NCI-H2029 treated with DMSO at 0.1 percent for 48 hours (cell line): ENCODE measurements at places on chromosomes 4 and X.

DNA sequence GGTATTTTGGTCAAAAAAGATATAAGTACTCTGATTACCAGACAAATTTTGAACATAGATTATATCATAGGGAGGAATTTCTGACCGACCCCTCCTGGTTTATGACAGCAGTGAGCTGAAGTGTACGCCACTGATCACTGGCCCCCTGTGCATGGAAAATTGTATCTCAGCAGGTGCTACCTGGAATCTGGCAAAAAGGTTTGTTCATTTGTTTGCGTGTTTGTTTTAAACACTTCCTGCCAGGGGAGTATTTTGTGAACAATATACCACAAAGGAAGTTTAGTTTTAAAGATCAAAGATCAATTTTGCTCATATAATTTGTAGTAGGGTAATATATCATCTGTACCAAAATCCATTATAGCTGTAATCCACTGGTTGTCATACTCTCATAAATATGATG lies 219.7 kb upstream of the TENM3 start:
- peak; percentile 56 for DNase-seq

GRCh38 chrX:144616317-144616716 lies 631.0 kb upstream of the SPANXN1 start:
- no peak for DNase-seq

DNA sequence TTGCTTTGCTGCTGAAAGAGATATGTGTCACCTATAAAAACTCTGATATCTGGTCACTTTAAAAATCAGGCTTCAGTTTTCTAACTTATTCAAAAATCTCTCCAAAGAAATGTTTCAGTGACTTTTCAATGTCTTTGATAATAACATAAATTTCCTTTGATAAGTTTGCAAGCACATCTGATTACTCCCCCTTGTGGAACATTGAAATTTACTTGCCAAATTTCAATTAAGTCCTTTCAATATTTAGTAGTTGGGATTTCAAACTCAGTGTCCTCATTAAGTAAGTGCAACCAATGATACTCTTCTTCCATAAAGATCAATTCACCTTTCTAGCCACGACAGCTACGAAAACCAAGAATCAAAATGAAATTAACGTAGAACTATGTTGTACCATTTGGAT lies 151.3 kb upstream of the FAM47C start:
- DNase-seq, result no peak

DNA sequence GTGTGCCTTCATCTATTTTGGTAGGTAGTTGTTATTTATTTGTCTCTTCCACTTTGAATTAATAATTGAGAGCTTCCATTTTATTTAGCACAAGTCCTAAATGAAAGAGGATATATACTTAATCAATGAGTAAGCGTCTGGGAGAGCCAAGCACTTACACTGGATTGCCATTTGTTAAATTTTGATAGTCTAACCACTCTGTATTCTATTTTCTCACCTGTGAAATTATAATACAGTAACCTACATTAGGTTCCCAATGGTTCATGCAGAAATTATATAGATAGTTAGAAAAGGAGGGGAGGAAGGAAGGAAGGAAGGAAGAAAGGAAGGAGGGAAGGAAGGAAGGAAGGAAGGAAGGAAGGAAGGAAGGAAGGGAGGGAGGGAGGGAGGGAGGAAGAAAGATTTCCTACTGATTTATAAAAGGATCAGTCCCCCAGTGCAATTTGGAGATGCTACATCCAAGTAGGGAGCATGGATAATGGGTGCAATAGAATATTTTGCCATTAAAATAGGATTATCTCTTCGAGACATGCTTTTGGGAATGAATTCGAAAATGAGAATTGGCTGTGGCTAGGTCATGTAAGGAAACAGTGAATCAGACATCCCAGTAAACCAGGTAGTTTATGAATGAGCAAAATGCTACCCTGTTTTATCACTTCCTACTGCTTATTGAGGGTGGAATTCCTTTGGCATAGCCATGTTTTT lies 239.8 kb downstream of the PCDH7 start:
- no peak for DNase-seq

DNA sequence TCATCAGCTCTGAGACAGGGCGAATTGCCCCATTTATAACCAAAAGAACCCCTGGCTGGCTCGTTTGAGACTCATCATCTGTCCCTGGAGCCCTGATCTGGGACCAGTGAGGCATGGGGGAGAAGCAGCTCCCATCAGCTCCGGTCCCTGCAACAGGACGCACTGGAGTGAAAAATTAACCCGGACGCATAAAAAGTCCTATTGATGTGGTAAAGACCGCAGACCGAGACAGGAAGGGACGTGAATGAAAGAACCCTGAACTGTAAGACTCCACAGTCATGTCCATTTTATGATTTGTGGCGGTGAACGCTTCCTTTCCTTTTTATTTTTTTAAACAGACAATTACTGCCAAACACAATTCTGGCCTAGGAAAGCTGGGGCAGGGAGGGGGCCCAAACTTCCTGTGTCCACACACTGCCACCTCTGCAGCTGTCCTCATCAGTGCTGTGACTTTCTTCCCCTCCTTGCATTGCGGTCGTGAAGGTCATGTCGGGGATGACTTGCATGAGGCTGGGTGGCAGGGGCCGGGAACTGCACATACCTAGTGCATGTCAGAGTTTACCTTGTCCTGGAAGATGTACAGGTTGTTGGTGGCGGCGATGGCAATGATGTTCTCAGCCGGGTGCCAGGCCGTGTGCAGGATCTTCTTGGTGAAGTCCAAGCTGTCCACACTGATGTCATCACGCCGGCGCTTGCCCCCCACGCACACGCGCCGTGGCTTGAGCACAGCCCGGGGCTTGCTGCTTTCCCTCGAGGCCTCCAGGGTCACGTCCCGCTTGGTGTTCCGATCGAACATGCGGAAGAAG lies 53.3 kb downstream of the WFS1 start:
- no peak for DNase-seq

DNA sequence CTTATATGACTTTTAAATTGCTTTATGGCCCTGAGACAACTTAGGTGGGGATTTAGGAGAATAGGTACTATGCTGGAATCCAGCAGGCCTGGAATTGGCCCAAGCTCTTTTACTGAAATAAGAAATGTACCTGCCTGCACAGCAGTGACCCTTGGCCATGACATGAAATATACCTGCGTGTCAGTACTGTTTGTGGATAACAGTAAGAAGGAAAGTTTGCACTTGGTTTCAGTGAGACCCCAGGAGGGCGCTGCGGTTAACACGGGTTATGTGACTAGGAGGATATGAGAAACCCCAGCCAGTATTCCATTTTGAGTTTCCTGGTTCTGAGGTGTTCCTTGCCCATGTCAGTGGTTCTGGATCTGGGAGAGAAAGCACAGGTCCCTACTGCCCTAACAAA lies 5.3 kb downstream of the MTM1 start:
- no peak for DNase-seq

DNA sequence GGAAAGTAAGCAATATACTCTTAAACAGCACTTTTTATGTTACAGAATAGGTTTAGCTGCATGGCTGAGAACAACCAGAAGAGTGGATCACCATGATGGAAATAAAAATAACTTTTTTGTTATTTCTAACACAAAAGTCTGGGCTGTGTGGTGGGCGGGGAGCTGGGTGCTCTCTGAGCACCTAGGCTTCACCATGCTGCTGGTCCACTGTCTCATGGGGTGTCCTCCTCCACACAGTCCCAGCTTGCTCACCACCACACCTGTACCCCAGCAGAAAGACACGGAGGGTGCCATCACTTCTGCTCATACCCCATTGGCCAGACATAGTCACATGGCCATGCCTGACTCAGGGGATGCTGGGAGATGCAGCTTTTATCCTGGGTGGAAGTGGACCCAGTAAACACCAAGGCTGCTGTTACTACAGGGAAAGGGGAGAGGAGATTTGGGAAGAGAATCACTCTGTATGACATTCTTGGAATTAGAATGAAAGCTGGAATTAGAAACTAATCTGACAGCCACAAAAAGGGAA lies 45.0 kb downstream of the CPZ start:
- DNase-seq, result no peak

- DNase-seq, result no peak
Measured at GRCh38 chrX:3415011-3415410, 68.6 kb upstream of the MXRA5 start.

GRCh38 chrX:45571453-45571852 lies 370.8 kb upstream of the DIPK2B start:
- no peak for DNase-seq

DNA sequence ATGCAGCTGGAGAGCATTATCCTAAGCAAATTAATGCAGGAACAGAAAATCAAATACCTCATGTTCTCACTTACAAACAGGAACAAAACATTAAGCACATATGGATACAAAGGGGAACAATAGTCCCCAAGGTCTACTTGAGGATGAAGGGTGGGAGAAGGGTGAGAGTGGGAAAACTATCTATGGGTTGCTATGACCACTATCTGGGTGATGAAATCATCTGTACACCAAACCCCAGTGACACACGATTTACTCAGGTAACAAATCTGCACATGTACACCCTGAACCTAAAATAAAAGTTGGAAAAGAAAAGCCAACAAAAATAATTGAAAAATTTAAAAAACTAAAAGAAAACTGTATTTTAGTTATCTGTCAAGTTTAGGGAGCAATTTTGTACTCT lies 5.9 kb downstream of the HPGD start:
- DNase-seq, result no peak

DNA sequence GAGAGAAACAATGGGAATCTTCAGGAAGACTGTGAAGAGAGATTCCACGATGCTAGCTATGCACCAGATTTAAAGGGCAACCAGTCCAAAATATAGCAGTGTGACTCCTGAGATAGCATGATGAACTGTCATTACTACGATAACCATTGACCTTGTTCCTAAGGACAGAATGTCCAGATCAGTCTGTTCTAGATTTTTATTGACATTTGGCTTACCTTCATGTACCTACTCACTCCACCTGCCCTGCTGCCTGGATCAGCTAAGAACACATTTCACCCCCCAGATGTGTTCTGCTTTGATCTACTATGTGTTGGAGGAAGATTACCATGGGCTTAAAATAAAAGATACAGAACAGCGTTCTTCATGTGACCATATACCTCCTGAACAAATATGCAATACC lies 50.1 kb downstream of the ELF2 start:
- no peak for DNase-seq

DNA sequence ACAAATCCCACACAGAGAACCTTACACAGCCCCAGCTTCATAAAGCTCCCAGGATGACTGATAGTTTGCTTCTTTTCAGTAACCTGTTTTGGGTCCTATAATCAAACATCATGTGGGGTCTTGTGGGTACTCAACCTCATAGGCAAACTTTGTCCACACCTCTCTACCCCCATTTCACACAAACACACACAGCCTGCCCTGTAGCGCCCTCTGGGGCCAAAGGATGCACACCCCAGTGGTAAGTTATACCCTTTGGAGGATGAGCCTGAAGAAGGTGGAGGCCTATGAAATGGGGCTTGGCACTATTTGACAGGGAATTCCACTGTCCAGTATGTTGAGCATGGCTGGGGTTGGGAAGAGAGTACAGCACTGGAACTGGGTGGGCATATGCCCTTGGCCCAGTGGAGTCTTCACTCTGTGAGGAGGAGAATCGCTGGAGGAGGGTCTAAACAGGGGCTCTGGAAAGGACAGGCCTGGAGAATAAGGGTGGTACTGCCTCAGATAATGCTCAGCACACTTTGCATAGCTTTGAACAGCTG lies 30.5 kb upstream of the COL25A1 start:
- DNase-seq, result no peak

- DNase-seq, result no peak
Measured at GRCh38 chrX:131735127-131735526, 191.3 kb downstream of the OR13H1 start.

- no peak for DNase-seq
Measured at GRCh38 chr4:109011241-109012026, 248.6 kb upstream of the ETNPPL start.

- DNase-seq, result no peak
Measured at GRCh38 chr4:8818063-8818881, 53.4 kb downstream of the HMX1 start.

GRCh38 chr4:37803348-37803973 lies 23.0 kb upstream of the PGM2 start:
- peak; percentile 33 for DNase-seq

DNA sequence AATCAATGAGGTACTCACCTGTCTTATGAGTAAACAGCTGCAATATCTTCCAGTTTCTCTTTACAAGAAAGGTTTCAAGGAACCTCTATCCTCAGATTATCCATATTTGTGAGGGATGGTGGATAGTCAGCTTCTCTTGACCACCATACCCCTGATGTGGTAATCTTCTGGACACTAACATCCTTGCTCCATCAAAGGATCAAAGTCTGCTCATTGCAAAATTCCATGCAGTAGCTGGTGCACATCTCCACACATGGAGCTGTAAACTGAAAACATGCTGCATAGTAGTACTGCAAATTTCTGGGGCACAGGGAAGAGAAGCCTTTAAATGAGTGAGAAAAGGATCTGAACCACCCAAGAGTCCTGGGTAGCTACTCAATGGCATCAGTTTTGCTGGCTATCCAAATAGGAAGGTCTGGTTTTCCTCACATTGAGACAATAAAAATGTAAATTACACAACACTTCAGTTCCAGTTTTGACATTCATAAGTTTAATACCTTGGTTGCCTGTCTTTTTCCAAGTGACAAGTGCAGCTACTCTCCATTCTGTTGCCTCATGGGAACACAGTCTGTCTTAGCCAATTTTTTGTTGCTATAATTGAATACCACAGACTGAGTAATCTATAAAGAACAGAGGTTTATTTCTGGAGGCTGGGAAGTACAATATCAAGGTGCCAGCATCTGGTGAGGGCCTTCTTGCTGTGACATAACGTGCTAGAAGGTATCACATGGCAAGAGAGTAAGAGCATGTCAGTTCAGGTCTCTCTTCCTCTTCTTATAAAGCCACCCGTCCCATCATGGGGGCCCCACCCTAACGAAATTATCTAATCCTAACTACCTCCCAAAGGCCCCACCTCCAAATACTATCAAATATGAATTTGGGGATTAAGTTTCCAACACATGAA lies 34.4 kb upstream of the ARHGEF6 start:
- no peak for DNase-seq

GRCh38 chr4:14196131-14196530 lies 568.6 kb upstream of the BOD1L1 start:
- no peak for DNase-seq

- DNase-seq, result no peak
Measured at GRCh38 chr4:176186067-176186466, 9.3 kb downstream of the SPATA4 start.

DNA sequence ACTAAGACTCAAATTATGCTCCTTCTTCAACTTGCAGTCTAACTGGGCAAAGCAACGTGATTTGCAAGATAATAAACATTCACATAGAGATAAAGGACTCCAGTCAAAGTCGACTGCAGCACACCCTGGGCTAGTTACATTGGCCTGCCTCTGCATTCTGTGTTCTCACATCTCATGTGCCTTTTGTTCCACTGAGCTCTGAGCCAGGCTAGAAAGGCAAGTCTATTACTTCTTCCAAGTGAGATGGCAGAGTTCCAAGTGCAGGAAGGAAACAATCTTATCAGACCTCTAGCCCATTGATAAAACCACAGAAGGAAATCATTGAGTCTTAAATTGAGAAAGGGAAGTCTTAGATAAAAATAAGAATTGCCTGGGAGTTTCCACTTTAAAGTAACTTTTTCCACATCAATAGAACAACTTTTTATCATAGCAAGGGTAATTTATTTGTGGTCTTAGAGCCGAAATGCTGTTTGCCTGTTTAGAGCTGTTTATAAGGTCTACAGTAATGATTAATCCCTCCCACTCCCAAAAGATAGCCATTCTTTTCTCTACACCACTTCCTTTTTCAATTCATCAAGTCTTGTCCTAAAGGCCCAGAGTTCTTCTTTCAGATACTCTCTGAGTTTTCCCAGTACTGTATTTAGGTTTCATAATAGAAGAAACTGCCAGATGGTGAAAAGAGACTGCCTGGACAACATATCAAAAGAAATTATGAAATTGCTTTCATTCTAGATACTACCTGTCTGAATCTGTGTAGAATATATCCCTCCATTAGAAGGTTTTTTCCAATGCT lies 200.2 kb downstream of the GUCY2F start:
- no peak for DNase-seq
